Stimulated activated CD8-positive, alpha-beta memory T cell treated with anti-CD3 and anti-CD28 coated beads, Interleukin-4, amount 100 ng/mL, for 4 hours (primary cell): ENCODE measurements at places on chromosomes 13 and 19.

DNA sequence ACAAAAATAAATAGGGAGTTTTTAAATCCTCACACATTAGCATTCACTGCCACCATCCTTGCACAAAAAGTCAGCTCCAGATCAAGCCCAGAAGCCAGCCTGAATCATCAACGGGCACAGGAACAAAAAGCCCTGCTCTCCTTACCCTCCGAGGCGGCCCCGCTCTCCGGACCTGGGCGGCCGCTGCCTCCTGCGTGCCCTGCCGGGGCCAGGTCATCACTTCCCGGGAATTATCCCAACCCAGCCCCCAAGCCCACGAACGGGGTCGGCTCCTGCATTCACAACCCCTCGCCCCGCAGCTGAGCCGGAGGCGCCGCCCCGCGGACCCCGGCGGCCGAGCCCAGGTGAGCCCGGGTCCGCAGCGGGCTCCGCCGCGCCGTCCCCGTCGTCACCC, 754 bp downstream of the DNAJB1 start:
- no peak for DNase-seq

- no peak for DNase-seq
Measured at GRCh38 chr13:113927661-113928581, 46.0 kb downstream of the C13orf46 start.

DNA sequence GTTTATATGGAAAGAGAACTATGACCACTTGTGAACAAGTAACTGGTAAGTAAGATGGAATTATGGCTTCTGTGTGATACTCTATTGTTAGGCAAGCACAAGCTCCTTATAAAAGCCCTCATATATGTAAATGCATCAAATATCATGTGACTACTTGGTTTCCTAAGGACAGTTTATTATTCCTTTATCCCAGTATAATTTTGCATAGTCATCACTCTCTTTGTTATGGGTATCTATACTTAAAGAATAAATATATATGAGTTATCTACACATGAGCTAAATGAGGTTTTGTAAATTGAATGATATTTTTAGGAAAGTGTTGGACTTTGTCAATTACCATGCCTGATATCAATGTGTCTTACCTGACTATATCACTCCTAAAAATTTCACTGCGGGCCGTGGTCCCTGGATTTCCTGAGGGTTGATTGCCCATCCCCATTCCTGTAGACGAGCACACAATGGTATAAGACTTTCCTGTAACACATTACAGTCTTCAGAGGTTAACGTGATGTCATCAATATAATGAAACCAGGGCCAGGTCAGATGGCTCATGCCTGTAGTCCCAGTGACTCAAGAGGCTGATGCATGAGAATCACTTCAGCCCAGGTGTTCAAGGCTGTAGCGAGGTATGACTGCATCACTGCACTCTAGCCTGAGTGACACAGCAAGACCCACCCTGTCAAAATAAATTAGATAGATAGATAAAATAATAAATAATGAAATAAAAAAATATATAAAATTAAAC, 20.7 kb downstream of the ZNF844 start:
- DNase-seq: no peak

- no peak for DNase-seq
Measured at GRCh38 chr13:74217811-74218210, 83.6 kb upstream of the KLF12 start.

- DNase-seq: no peak
Measured at GRCh38 chr13:53254500-53254899, 225.9 kb downstream of the OLFM4 start.

DNA sequence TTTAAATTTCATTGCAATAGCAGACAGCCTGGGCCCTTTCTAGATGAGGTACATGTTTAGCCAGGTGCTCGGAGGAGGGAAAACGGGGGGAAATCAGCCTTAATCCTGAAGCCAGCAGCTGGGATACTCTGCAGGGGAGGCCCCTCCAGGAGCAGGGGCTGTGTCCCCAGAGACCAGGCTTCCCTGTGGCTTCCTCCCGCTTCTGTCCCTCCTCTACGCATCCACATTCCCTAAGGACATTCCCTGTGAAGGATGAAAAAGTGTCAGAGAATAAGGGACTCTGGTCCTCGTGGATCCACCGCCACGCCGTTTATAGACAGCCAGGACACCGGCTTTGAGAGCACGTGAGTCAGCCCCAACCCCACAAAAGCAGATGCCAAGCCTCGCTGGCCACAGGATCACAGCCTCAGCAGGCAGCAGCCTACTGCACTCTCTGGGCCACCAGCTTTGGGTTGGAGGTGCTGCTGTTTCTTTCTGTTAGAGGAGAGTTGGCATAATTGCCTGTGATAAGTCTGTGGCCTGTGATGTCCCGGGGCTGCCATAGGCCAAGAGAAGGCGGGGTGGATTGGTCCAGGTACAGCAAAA, 36.7 kb upstream of the RANBP3 start:
- no peak for DNase-seq

- no peak for DNase-seq
Measured at GRCh38 chr13:47656651-47657050, 344.4 kb downstream of the SUCLA2 start.

DNA sequence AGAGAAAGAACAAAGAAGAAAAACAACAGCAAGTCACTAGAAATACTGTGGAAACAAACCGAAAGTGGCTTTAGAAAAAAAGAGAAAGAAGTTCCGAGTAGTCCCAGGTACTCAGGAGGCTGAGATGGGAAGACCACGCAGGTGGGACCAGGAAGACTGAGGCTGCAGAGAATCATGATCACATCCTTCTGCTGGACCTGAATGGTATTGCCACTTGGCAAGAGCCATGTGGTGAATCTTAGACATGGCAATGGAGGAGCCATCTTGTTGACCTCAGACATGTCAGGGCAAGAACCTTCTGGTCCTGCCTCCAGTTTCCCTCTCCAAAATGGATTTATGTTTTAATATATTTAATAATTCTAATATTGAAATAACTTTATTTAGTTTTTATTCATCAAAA, 37.4 kb upstream of the ZNF724 start:
- DNase-seq: no peak

DNA sequence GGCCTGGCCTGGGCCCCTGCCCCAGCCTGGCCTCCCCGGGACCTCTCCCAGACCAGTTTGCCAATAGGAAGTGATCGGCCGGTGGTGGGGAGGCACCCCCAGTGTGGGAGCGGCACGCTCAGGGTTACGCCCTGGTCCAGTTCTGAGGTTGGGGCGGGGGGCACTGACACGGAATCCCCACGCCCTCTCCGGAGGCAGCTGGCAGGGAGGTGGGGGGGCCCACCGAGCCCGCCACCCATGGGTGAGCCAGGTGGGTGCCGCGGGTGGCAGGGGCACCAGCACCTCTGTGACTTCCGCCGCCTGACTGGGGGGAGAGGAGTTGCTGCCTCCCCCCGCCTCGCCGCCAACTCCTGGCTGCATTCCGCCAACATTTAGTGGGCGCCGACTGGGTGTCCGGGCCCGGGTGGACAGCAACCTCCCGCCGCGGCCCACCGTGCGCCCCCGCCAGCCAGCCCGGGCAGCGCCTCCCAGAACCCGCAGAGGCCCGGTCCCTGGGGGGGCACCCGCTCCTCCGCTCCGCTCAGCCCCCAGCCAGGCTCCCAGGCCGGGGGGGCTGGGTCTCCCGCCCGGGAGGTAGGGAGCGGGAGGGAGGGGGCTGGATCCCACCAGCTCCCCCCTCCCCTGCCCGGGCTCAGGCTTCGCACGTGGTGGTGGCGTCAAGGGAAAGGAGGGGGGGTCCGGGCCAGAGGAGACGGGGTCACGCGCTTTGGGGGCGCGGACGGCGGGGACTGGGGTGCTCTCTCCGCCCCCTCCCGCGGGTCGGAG, 2.0 kb downstream of the ZBTB7A start:
- no peak for DNase-seq

DNA sequence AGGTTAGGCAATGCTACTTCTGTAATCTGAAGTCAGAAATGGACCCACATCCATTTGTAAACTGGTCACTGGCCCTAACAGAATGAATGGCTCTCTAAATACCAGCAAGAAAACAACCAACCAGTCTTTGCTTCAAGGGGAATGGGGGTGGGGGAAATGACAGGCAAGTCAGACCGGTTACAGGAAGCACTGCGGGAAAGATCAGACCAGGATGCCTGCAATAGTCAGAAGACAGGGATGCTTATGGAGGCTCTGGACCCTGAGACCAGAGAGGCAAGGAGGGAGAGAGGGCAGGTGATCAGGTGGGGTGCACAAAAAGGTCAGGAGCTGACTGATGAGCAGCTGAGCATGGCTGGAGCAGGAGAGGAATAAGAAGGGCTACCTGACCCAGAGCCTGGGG, 13.1 kb downstream of the MED26 start:
- no peak for DNase-seq

- DNase-seq: no peak
Measured at GRCh38 chr19:34669305-34669704, 7.7 kb downstream of the SCGB2B2 start.

GRCh38 chr19:29563486-29564101, 37.8 kb downstream of the VSTM2B start:
- no peak for DNase-seq

DNA sequence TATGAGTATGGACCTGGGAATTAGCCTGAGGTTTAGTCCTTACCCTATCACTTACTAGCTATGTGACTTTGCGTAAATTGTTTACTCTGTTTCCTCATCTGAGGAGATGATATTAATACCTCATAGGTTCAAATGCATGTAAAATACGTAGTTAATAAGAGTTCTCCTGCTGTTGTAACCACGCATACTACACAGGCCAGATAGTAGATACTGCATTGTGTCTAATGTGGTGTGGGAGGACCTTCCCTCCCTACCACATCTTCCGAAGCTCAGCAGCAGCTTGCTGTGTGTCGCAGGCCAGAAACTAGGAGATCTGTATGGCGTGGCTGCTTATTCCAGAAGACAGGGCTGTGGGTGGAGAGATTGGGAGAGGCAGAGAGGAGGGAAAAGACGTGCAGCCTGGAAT, 23.0 kb downstream of the GTF2F2 start:
- DNase-seq: no peak

DNA sequence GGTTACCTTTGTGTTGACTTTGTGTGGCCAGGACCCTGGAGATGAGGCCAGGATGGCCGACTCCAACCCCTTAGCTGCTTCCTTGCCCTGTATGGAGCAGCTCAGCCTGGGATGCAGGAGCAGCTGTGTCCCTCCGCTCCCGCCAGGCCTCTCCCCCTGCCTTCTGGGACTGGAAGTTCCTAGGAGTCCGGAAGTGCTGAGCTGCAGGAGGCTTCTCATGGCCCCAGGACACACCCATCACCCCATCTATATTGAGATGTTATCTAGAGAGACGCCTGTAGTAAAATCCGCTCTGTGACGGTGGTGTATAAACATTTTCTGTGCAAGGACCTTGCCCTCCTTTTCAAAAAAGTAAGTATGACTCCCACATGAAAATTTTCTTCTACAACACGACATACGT, 27.0 kb downstream of the WTIP start:
- DNase-seq: no peak

- no peak for DNase-seq
Measured at GRCh38 chr13:33182729-33183128, 102.8 kb downstream of the STARD13 start.

GRCh38 chr19:43362179-43362578, 8.7 kb downstream of the CD177 start:
- DNase-seq: no peak

- DNase-seq: no peak
Measured at GRCh38 chr13:29532116-29532515, 63.4 kb downstream of the SLC7A1 start.

- no peak for DNase-seq
Measured at GRCh38 chr13:89465366-89465765, 1794.2 kb downstream of the SLITRK5 start.

GRCh38 chr19:2010135-2010668, 5.3 kb downstream of the BTBD2 start:
- DNase-seq: no peak

- DNase-seq: no peak
Measured at GRCh38 chr13:73065665-73066340, 7.0 kb downstream of the KLF5 start.

DNA sequence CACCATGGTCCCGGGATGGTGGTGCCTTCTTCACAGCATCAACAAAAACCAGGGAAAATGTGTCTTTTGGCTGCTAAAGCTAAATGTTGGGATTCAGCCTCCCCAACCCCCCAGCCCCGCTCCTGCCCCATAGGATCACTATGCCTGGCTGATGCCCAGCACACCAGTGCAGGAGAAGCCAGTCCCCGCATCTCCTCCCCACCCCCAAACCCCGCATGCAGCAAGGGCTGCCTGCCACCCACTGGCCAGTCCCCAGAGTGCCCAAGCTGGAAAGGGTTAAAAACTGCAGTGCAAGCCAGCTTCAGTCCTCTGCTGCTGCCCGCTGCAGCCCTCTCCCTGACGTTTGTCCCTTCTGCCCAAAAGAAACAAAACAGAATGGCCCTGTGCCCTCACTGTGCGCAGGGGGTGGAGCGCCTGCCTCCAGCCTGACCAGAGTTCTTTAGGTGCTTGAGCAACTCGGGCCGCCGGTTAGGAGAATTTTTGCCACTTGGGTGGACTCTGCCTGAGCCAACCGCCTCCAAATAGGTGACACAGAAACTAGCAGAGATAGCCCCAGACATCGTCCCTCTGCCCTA, 3.7 kb downstream of the CALM3 start:
- no peak for DNase-seq

DNA sequence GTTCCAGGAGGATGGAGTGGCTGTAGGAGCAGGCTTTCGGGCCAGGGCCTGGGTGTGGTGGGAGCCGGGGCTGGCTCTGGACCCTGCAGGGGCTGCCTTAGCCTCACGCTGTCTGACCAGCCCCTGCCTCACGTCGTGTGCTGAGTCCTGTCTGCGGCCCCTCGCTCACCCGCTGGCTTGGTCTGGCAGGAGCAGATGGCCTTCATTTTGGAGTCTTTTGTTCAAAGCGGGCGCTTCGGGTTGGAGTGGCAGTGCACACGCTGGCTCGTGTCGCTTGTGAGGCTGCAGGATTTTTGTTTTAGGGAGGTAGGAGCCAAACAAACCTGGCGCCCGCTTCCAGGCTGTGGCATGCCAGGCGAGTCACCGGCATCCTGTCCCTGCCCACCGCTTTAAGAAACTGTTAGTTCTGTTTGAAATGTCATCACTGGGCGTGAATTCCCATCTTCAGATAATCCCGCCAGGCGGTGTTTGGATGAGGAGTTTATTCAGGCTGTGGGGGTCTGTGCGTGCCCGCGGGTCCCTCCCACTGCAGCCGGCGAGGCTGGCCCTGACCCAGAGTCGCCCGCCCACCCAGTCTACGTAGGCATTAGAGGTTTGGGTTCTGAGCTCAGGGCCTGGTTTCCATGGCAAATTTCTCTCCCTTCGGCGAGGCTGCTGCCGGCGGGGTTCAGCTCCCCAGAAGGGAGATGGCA, 89.8 kb downstream of the KDM4B start:
- DNase-seq: no peak

DNA sequence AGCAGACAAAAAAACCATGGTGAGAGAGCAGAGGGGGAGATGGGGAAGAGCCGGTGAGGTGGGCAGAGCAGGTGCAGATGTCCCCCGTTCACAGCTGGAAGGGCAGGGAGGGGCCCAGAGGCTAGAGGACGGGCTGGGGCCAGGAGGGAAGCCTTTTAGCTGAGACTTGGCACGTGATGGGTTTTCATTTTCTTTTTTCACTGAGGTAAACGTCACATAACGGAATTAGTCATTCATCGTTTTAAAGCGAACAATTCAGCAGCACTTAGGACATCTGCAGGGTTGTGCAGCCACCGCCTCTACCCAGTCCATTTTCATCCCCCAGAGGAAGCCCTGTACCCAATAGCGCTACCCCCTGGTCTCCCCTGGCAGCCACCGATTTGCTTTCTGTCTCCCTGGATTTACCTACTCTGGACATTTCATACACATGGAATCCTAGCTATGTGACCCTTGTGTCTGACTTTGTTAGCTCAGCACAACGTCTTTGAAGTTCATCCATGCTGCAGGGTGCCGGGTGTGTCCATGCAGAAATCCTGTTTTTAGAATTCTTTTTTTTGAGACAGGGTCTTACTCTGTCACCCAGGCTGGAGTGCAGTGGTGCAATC, 16.0 kb upstream of the EMC10 start:
- DNase-seq: no peak
